ENCODE measurements at places on chromosomes 3 and 15.
A peak's percentile ranks its signal among the peaks of the same experiment; 100 is the strongest.

DNA sequence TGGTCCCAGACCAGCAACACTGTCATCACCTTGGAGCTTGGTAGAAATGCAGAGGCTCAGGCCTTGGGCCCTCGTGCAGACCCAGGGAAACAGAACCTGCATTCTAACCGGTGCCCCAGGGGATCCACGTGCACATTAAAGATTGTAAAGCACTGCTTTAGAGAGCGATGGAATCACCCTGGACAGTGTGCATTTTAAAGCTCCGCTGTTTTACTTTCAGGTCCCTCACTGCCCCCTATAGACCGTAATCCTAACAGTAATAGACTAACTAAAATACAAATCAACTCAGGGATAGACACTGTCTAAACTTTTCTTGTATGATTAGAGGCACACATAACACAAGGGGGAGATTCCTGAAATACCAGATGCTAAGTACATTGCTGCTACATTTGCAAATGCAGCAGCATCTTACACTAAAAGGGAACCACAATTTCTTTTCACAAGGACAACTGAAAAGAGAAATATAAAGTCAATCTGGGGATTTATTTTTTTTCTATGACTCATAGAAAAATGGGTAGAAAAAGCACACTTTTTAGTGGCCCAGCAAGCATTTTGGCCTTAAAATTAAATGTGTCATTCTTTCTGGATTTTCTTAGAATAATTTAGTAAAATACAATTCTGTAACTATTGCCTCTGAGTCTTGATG lies 10.5 kb upstream of the SH3GL3 start:
- DNase-seq, result no peak

DNA sequence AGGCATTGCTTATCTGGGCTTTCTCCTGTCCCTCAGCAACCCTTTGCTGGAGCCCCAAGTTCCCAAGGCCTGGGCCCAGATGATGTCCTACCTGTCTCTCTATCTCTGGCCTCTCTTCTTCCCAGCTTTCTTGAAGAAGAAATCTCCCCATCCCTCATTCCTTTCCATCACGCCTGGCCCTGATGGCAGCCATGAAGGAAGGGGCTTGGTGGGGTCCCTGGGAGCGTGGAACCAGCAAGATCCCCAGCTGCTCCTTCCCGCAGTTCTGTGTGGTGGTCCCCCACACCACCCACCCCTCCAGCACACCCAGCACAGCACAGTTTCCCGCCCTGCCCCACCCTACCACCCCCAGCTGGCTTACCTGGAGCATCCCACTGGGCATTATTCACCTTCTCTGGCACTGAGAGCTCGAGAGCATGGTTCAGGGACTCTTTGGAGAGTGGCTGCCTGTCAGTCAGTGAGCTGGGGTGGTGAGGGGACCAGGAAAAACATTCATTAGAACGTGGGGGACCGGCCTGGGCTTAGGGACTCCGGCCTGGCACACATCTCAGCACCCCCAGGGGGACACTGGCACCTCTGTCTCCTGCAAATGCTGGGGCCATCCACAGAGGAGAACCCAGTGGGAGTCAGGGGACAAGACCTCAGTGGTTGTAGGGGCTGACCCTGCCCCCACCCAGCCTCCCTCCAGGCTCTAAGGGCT lies 26.6 kb downstream of the ACSBG1 start:
- no peak for DNase-seq

GRCh38 chr3:13069495-13069894 lies 3.7 kb downstream of the IQSEC1 start:
- no peak for DNase-seq

DNA sequence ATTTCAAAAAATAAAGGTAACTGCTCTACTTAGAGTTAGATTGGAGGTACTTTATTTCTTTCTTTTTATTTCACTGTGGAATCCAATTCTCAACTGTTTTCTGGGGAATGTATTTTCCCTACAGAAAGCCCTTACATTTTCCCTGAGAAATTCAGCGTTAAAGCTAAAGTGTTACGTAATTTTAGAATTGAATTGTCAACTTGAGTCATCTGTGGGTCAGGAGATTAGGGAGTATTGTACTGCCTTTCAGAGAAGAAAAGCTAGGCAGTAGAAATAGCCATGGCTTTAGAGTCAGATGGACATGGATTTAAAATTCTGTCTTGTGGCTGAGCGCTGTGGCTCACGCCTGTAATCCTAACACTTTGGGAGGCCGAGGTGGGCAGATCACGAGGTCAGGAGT lies 728.6 kb downstream of the ROBO1 start:
- no peak for DNase-seq

- DNase-seq, result no peak
Observed at GRCh38 chr3:61562721-61563312, 1.4 kb downstream of the PTPRG start.

GRCh38 chr3:146223401-146224373 lies 27.2 kb downstream of the PLSCR4 start:
- no peak for DNase-seq

DNA sequence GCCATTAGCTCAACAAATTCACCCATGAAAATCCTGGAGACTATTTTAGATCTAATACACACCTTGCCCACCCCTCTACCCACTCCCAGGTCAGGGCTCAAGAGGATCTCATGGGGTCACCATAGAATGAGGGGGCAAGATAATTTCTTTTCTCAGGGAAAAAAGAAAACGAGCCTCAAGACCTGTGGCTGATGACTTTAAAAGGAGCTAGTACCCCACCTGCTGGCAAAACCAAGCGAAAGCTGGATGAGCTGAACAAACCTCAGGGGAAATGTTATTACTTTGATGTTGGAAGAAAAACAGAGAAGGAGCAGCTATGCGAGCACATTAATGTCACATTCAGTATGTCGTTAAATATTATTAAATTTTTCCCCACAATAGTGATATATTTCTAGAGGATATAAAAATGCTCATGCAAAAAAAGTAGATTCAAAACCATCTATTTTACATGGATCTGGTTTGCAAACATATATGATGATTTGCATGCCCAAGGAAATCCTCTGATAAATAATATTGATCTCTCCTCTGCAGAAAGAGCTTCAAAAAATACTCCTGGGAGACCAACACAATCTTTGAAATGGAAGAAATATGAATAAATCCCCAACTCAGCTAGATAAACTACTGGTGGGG lies 37.7 kb downstream of the PLD1 start:
- peak; percentile 86 for DNase-seq

DNA sequence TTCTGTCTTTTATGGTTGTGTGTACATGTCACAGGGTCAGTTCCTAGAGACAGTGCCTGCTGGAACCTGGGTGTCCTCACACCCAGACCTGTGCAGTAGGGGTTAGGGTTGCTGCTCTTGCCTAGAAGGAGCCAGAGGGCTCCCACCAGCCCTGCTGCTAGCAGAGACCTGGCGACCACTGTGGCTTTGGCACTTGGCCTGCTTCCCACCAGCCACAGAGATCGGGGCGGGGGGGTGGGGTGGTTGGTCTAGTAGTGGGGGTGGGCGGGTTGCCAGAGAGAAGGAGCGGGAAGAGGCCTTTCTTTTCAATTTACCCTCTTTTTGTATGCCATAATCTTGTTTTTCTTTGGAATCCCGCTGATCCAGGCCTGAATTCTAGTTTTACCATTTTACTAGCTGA lies 29.4 kb downstream of the EEFSEC start:
- DNase-seq, result no peak

DNA sequence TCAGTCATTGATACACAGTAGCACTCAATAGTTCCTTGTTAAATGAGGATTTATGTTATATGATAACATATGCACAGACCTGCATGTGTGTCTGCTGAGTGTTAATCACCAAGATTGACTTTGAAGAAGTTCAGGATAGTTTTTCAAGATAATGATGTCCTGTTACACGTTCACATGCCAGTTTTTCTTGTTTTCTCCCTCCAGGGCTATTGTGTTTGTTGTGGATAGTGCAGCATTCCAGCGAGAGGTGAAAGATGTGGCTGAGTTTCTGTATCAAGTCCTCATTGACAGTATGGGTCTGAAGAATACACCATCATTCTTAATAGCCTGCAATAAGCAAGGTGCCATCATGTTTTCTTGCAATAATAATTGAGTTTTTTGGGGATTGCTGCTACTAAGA lies 9.8 kb downstream of the SRPRB start:
- no peak for DNase-seq

DNA sequence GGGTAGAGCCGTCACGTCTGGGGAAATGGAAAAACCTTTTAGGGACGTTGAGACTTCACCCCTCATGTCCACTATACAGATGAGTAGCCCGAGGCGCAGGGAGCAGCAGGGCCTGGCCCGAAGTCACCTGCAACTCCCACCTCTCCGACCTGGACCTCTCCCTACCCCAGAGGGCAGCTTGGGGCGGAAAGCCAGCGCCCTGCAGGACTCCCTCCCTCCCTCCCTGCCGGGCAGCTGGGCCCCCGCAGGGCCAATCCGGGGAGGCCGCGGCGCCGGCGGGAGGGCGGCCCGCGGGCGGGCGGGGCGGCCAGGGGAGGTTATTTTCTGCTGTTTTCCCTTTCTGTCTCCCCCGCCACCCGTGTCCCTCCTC lies 2.0 kb downstream of the WNT7A start:
- no peak for DNase-seq

DNA sequence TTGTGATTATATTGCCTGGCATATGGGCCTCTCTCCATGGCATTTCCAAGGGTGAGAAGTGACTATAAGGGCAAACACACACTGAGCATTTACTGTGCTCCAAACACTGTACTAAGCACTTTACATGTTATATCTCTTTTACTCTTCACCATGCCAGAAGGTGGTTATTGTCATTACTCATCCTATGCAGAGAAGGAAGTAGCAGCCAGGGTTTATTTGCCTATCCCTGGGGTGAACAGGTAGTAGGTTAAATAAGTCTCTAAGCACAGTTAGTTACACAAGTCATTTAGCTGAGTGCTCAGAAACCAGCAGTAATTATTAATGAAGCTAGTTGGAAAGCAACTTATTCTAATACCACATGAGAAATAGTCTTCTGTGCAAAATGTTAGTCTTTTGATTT lies 109.9 kb upstream of the SYNPR start:
- no peak for DNase-seq

- DNase-seq, result no peak
Observed at GRCh38 chr3:52773361-52774065, 2.8 kb upstream of the NEK4 start.

DNA sequence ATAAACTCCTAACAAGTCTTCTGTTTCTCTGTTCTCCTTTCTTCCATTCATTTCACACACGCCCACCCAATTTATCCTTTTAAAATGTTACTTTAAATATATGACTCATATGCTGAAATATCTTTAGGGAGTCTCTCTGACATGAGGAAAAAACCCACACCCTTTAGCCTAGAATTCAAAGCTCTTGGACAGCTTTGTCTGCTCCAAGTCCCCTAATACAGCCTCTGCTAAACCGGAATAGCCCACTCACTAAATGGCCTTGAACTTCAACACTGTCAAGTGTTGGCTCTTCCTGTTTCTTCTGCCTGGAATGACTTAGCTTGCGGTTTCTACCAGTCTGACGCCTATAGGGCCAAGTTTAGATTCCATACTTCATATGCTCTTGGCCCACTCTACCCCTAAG lies 3.3 kb upstream of the CD96 start:
- DNase-seq, result no peak

GRCh38 chr15:101684384-101684783 lies 32.2 kb upstream of the TM2D3 start:
- no peak for DNase-seq

GRCh38 chr3:142844339-142844977 lies 44.4 kb downstream of the PCOLCE2 start:
- peak; percentile 10 for DNase-seq

DNA sequence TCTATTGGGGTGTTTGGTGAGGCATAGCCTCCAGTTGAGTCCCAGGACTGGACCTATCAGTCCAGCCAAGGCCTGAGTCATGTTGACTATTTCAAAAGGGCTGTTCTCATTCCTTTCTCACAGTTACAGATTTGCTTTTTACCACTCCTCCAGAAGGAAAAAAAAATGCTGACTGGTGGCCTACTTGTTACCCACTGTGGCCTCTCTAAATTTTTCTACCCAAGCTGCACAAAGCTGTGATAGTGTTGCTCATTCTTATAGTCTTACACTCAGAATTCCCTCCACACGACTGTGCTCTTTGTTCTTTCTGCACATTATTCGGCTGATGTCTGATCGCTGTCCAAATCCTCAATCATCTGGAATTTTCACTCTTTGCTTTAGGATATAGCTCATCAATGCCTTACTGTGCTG lies 1142.2 kb downstream of the IGSF11 start:
- no peak for DNase-seq

DNA sequence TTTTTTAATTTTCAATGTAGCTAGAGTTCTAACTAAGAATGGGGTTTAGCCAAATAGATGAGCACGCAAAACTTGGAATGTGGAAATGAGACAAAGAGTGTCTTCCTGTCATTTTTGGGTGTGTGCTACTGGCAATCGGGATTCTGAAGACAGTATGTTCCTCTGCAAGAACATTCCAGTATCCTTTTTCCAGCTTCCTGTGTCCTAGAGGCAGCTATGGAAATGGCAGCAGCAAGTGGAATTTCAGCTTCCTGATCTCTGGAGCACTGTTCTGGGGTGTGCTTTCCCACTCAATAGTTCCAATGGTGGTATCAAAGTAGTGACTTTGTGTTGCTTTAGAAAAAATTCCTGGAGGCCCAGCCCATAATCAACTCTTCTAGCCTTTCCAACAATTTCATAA lies 642.9 kb upstream of the KCNMB2 start:
- DNase-seq, result no peak

DNA sequence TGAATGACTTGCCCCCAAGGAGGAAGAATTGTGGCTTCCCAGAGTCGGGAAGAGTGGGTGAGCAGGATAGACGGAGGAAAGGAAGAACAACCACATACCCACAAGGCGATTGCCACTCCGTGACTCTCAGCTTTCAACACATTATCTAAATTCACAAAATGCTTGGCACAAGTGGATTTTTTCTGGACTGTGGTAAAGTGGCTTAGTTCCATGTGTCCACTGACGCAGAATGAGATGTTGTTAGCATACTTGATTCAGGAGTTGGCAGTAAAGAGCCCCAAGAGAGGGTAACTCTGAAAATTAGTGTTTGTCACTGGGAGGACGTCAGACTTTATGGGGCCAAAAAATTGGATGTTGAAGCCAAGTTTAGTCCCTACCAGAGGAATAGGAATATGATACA lies 198.8 kb upstream of the CTNNB1 start:
- no peak for DNase-seq

DNA sequence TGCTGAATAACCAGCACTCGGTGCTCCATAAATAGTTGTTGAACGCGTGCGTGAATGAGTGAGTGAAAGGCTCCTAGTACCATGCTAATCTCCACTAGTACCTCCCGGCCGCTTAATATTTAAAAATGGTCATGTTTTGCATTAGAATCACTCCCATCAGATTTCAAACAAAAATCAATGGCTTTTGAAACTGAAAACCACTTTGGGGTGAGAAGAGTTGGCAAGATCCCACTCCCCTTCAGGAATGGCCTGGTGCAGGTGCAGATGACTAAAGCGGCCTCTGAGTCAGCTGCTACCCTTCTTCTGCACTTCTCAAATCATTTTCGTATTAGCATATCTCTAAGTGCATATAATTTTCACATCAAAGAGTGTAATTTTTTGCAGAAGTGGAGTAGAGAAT lies 425.3 kb upstream of the PROK2 start:
- no peak for DNase-seq

All from NCI-H1436 (cell line).